ENCODE measurements at places on chromosomes 12 and 14. TPM values are rescaled to one million over a fixed set of nuclear protein-coding genes. Genes with fewer than 3 reads are reported as not detected.
A peak's percentile ranks its signal among the peaks of the same experiment; 100 is the strongest.

Gene VAMP1
- 1.2 TPM for total RNA-seq

Gene GCN1
- 117 TPM for total RNA-seq

Gene TRMT5
- total RNA-seq: 13.6 TPM

Gene MYG1
- total RNA-seq: 86.6 TPM

Gene MDM1
- total RNA-seq: 21.6 TPM

Gene TULP3
- 24.5 TPM for total RNA-seq

GRCh38 chr12:104048811-104049210, 1.2 kb downstream of the GLT8D2 start:
- no peak for DNase-seq

DNA sequence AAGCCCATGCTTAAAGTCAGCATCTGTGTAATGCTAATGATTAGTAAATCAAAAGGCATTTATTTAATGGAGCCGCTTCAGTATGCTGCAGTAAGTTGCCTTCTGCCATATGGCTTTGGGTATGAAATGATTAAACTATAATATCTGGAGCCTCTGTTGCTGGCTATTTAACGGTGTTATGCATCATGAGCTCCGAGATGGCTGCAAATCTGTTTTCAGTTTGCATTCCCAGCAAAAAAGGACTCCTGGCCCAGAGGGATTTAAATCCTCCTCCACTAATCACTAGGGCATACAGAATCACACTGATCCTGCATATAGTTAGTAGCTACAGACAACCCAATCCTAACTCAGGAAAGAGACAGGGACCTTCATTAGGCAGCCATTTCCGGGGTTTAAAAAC, 171.5 kb upstream of the EEA1 start:
- no peak for DNase-seq

DNA sequence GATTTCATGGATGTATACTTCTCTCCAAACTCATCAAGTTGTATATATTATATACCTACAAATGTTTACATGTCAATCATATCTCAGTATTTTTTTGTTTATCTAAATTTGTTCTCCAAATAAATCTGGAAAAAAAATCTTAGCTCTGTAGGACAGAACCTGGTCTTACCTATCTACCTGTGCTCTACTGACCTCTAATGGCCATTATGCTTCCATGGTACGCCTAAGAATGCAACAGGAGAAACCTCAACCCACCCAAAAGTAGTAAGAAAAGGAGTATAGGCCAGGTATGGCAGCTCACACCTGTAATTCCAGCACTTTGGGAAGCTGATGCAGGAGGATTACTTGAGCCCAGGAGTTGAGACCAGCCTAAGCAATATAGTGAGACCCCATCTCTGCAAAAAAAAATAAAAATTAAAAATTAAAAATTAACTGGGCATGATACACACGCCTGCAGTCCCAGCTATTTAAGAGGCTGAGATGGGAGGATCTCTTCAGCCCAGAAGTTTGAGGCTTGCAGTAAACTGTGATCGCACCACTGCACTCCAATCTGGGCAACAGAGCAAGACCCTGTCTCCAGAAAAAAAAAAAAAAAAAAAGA, 8.7 kb downstream of the OR11H4 start:
- DNase-seq: peak; percentile 42

DNA sequence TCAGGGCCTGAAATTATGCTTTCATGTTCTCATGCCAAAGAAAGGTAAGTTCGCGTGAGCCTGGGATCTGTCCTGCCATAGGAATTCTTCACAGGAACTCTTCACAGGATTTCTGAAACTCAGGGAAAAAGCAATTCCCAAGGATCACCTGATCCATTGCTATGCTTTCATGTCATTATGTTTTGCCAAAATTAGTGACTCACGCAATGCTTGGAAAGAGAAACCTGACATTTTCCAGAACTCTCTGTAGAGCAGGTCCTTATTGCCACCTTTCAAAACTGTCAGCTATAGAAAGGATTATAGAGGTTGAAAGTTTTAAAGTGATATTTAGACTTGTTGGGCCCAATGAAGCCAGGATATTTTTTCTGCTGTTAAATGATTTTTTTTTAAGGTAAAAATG, 6.3 kb upstream of the KCNJ8 start:
- DNase-seq: no peak

GRCh38 chr14:89750908-89751392, 203.6 kb downstream of the EFCAB11 start:
- DNase-seq: no peak

DNA sequence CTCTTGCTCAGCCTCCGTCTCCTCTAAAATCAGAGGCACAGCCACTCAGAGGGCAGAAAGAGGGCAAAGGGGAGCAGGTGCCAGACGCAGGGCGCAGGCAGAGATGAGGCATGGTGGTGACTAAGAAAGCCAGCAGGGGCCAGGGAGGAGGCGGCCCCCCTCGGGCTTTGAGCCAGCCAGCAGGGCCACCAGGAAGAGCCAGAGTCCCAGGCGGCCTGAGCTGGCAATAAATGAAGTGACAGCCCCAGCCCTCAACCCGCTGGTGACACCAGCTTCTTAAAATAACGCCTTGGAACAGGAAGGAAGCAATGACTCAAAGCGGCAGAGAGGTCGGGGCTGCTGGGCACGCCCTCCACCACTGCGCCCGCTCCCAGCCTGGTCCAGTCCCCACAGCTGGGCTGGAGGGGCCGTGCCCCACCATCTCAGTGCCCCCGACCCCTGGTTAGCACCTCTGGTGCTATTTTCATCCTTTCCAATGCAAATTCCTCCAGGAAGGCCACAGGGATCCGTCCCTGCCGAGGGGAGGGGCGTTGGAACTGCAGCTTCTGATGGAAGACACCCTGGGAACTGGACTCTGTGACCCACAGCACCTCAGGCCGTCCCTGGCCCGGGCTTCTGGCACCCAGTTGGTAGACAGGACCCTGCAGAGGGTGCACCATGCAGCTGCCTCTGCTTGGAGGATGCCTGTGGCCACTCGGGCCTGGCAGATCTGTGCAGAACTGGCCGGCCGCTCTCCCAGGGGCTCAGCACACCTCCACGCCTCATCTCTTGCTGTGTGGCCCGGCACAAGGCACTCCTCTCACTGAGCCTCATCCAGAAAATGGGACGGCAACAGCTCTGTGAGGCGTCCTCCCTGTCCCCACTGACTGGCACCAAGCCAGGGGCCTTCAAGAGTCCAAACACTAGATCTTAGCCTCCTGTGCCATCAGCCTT, 113.7 kb downstream of the NCOR2 start:
- peak; percentile 94 for DNase-seq

DNA sequence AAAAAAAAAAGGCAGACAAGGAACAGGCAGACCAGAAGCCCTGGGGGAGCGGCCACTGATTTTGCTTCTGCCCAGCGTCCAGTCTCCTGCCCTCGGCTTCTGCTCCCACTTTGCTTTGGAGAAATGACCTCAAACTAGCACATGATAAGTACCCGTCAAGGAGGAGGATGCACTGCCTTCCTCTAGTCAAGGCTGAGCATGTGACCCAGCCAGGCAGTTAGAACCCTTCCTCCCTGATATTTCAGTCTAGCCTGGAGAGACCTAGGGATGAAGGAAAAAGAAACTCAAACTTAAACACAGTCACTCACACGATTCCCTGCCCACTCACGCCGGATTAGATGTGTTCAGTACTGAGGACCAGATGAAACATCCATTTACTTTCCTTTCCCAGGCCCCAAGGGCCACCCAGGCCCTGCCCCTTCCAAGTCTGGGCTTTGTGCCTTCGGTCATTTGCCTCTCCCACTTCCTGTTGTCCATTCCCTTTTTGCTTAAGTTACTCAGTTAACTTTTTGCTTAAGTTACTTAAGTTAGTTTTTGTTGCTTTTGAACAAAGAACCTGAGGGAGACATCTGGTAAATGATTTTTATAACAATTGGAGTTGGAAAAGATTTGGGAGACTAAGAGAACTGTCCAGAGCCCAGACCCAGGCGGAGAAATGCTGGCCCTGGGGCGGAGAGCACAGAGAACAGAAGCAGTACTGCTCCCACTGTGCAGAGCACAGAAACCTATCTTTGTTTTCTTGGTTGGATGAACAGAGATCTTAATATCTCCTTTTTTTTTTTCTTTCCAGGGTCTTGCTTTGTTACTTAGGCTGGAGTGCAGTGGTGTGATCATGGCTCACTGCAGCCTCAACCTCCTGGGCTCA, 23.0 kb upstream of the TTC7B start:
- DNase-seq: peak; percentile 21

DNA sequence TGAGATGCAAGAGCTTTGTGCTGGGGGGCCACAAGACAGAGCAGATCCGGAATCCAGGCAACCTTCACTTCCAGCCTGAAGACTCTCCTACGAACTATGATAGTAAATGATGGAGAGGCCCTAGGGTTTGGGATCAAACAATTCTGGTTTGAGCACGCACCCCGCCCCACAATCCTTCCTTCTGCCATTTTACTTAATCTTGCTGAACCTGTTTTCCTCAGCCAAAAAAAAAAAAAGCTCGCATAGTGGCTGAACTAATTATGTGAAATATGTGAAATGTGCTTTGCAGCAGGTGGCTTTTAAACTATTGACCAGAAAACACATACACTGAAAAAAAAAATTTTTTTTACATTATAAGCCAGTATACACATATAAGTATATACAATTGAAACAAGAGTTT, 667 bp upstream of the ITFG2 start:
- no peak for DNase-seq

GRCh38 chr14:104786091-104786586, 9.4 kb downstream of the AKT1 start:
- DNase-seq: no peak

- no peak for DNase-seq
Observed at GRCh38 chr12:98453070-98453469, 62.3 kb upstream of the TMPO start.

DNA sequence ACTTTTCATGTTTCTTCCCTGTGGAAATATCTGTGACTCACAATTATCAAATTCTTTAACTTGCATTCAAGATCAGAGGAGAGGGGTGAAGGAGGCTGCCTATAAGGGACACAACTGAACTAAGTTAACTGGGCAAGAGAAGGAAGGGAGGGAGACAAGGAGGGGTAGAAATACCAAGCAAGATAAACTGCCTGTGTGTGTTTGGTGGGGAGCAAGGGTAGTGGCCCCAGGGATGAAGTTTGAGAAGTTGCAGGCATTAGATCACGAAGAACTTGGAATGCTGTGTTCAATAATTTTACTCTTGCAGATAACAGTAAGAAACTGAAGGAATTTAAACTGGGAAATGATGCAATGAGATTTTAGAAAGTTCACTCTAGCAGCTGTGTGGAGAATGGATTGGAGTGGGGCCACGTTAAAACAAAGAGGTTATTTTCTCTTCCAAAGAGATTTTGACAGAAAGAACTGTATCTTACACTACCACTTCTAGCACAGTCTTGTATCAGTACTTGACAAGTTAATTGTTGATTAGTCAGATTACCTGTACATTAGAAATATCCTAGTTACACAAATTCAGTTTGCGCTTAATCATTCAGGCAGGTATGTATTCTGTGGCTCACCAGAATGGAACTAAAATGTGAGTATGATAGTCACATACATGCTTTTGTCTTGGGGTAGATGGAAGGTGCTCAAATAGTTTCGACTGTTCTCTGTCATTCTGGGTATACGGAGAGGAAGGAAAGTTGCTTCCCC, 7.4 kb downstream of the PKP2 start:
- DNase-seq: no peak

DNA sequence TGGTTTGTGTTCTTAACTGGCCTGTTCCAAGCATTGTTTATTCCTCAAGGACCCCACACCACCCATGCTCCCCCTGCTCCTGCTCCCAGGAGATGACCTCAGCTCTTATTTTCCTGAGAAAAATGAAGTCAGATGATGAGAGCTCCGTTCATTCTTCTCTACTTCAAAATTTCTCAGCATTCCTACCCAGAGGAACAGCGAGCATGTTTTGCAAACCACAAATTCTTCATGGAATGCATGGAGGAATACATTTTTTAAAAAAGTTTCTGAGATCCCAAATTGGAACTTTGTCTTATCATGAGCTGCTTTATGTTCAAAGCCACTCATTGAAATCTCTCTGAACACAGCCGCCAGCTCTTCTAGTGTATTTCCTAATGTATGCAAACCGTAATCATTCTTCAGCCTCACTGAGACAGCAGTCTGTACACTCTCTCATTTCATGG, 44.9 kb downstream of the SYNE2 start:
- DNase-seq: no peak

GRCh38 chr14:52266782-52267181, 716 bp upstream of the PTGDR start:
- DNase-seq: peak; percentile 76

DNA sequence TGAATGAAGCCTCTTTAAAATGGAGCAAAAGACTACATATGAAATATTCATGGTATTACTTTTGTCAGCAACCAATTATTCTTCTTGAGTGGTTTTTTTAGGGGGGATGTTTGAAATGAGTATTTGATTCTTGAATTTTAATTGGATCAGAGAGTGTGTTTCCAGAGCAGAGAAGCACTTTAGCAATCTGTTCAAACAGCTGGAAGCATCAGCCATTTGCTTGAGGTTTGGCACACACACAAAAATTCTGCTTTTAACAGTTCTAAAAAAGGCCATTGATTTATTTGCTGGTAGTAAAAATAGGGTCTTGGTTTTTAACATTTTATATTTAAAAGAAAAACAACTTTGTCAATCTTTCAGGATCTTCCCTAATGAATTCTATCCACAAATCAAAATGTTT, 292.7 kb downstream of the LRFN5 start:
- no peak for DNase-seq

DNA sequence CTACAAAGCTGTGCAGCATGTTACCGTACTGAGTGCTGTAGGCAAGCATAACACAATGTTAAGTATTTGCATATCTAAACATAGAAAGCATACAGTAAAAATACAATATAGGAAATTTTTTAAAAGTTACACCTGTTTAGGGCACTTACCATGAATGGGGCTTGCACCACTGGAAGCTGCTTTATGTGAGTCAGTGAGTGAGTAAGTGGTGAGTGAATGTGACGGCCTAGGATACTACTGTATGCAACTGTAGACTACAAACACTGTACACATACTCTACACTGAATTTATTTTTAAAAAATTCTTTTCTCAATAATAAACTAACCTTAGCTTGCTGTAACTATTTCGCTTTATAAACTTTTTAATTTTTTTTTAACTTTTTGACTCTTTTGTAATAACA, 82.1 kb upstream of the FSCB start:
- peak; percentile 19 for DNase-seq

GRCh38 chr14:47833011-47833410, 157.6 kb upstream of the MDGA2 start:
- DNase-seq: no peak

GRCh38 chr12:4174417-4174816, 99.1 kb upstream of the CCND2 start:
- no peak for DNase-seq

GRCh38 chr12:56231184-56231582, 1.3 kb downstream of the SLC39A5 start:
- DNase-seq: no peak
